Activated CD8-positive, alpha-beta memory T cell treated with anti-CD3 and anti-CD28 coated beads for 36 hours (primary cell): ENCODE measurements at places on chromosomes 6 and 20. TPM values are rescaled to one million over a fixed set of nuclear protein-coding genes. Genes with fewer than 3 reads are reported as not detected.

MOXD1 gene
- total RNA-seq, result 0.08 TPM

TBXT gene
- total RNA-seq, result not detected

LY6G6C gene
- total RNA-seq, result not detected

PNPLA1 gene
- total RNA-seq, result not detected

TREML2 gene
- total RNA-seq, result 2.0 TPM

CST1 gene
- not detected for total RNA-seq

C6orf52 gene
- total RNA-seq, result 5.5 TPM

BPIFB3 gene
- not detected for total RNA-seq
